NCI-H2081 (cell line): ENCODE measurements at places on chromosomes 13 and 19.

GRCh38 chr19:24052811-24053210 is 34.2 kb upstream of the ZNF254 start:
- DNase-seq, result no peak

- no peak for DNase-seq
These were observed 2.3 kb downstream of the RPL13A start for GRCh38 chr19:49489601-49490167.

DNA sequence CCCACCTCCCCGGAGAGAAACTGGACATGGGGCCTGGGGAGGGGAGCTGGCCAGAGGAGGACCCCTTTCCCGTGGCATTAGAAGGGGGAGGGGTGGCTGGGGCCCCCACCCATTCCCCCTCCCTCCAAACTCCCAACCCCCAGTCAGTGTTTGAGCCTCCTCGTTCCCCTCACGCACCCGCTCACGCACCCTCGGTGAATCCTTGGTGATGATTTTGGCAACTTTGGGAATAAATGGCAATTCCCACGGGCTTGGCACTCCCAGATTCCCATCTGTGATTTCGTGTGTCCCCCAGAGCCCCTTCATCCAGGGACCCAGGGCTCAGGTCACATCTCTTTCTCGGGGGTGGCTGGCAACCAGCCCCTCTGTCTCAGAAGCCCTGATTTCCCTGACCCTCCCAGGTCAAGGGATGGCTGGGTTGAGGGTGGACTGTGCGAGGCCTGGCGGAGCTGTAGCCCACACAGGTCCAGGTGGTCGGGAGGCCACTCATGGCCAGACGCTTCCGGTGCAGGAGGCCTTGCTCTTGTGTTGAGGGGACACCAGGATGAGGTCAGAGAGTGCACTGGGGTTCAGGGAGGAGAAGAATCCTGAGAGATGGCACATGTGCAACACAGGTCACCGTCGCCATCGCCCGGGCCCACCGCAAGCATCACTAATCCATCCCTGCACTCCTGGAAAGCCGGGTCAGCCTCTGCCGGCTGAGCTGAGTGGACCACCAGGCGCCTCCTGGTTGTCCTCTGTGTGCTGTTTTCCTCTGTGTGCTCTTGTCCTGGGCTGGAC is 20.7 kb downstream of the EPN1 start:
- no peak for DNase-seq

- peak; percentile 41 for DNase-seq
These were observed 222.5 kb downstream of the OXGR1 start for GRCh38 chr13:96771486-96772367.

GRCh38 chr13:98839856-98840769 is 87.6 kb upstream of the SLC15A1 start:
- peak; percentile 42 for DNase-seq
